IMR-90 (cell line): ENCODE measurements at places on chromosomes 3 and 15. TPM values are rescaled to one million over a fixed set of nuclear protein-coding genes. Genes with fewer than 3 reads are reported as not detected.

Gene CYP11A1
- 0.18 and 0.28 TPM in 2 replicates for total RNA-seq

GRCh38 chr3:128848936-128849335, 30.5 kb upstream of the ACAD9 start:
- no peaks in the 10 kb centered on the region for H3K36me3 ChIP-seq
- DNase-seq: no peak
- no peak overlapping the region for H3K27ac ChIP-seq
- peaks cover 6% of the 10 kb centered on the region; the same call in 1 of the 2 replicates for H3K4me1 ChIP-seq
- no peak overlapping the region for H3K4me3 ChIP-seq

Gene ZDHHC19
- not detected in 2 replicates for total RNA-seq

Gene ARRDC4
- total RNA-seq: 9.1 and 10.6 TPM in 2 replicates

GRCh38 chr15:66278056-66278455, 15.3 kb upstream of the DIS3L start:
- H3K36me3 ChIP-seq: no peaks in the 10 kb centered on the region
- no peak overlapping the region for H3K4me3 ChIP-seq
- no peak for DNase-seq
- H3K27me3 ChIP-seq: peaks cover 37% of the 10 kb centered on the region

- no peaks in the 10 kb centered on the region for H3K27me3 ChIP-seq
- 0 out of 2 replicates have a peak, but pooled peaks cover 4% of the 10 kb centered on the region for H3K4me1 ChIP-seq
- peak; percentile 33 for DNase-seq
- peaks cover 10% of the 10 kb centered on the region for H3K36me3 ChIP-seq
- H3K27ac ChIP-seq: no peak overlapping the region
- no peak overlapping the region for H3K4me3 ChIP-seq
Measured at GRCh38 chr15:50943638-50944037, 35.2 kb downstream of the AP4E1 start.

DNA sequence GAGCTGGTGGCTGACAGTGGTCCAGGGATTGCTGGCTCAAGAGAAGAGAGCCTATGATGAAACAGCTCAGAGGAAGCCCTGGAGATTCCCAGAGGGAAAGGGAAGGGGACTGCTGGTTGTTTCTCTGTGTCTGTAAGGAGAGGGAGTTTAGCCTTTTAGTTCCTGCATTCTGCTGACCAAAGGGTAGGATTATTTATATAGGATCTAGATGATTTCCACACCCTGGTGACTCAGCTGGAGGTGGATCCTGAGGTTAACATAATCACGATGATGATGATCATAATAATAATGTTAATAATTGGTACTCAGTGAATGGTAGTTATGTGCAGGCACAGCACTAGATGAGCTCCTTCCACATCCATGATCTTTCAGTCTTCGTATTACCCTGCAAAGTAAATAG, 144.9 kb downstream of the EPHB1 start:
- H3K27ac ChIP-seq: no peak overlapping the region
- H3K4me3 ChIP-seq: no peak overlapping the region
- H3K36me3 ChIP-seq: no peaks in the 10 kb centered on the region
- no peaks in the 10 kb centered on the region for H3K4me1 ChIP-seq

Gene PCOLCE2
- total RNA-seq: 0.54 and 0.56 TPM in 2 replicates

DNA sequence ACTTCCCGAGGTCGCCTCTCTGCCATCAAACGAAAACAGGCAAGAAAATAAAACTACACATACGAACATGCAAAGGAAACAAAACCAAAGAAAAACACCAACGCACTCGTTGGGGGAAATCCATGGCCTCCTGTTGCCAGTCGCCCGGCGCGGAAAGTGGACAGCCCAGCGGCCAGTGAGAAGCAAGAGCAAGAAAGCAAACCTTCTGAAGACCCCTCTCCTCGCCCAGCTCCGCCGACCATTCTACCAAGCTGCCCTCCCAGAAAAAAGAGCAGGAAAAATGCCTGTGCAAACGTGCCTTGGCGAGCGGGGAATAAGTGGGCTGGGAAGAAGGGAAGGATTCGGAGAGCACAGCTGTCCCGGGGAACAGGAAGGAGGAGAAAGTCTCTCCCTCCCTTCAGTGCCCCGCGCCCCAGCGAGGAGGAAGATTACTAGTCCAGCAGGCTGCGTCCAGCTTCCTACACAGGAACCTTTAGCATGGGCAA, 802 bp upstream of the NECTIN3 start:
- peak overlapping the region; percentile 99 for H3K27ac ChIP-seq
- H3K4me3 ChIP-seq: peak overlapping the region; percentile 83
- no peaks in the 10 kb centered on the region; the same call in 1 of the 2 replicates for H3K4me1 ChIP-seq
- H3K36me3 ChIP-seq: no peaks in the 10 kb centered on the region; the same call in 1 of the 2 replicates
